Caco-2 (cell line): ENCODE measurements at places on chromosomes 5 and 9.

- DNase-seq: no peak
Measured at GRCh38 chr5:22295832-22296231, 557.3 kb downstream of the CDH12 start.

GRCh38 chr5:102867992-102868662, 113.0 kb downstream of the PAM start:
- DNase-seq: no peak

- DNase-seq: no peak
Measured at GRCh38 chr5:43304525-43304924, 8.7 kb downstream of the HMGCS1 start.

DNA sequence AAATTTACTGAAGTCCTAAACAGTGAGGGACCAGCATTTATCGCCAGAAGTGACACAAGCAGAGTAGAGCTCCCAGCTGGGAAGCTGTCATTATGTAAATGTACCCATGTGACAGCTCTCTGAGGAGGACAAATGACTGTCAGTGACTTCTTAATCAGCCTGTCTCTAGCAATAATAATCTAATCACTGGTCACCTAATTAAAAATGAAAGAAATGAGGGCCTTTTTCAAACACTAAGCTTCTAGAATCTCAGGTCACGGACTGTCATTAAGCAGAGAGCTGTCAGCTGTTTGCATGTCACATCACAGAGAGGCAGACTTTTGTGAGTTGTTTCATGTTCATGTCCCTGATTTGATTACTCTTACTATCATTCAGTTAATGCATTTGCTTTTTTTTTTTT, 77.9 kb upstream of the FBXL17 start:
- DNase-seq: no peak
